ENCODE measurements at places on chromosomes 3 and 15.

DNA sequence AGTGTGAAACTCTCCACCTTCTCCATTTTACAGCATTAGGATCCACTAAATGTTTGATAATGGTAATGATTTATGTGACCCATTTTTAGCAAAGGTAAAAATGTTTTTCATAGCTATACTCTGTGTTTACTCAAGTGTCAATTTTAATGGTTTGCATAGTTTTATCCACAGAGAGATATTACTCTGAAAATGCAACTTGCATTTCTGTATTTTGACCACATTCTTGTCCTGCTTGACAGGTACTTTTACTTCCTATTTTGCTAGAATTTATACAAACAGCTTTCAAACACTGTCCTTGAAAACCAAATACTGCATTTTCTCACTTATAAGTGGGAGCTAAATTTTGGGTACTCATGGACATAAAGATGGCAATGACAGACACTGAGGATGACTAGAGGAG lies 62.9 kb downstream of the SERPINI1 start:
- no peak for DNase-seq

- DNase-seq: no peak
These were observed 80.1 kb downstream of the CCNL1 start for GRCh38 chr3:157079676-157080369.

DNA sequence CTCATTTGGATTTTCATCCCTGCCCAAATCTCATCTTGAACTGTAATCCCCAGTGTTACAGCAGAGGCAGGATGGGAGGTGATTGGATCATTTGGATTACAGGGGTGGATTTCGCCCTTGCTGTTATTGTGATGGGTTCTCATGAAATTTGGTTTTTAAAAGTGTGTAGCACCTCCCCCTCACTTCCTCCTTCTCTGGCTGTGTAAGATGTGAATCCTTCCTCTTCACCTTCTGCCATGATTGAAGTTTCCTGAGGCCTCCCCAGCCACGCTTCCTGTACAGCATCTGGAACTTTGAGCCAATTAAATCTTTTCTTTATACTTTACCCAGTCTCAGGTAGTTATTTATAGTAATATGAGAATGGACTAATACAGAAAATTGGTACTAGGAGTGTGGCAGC lies 316.8 kb downstream of the PLCL2 start:
- DNase-seq: no peak

DNA sequence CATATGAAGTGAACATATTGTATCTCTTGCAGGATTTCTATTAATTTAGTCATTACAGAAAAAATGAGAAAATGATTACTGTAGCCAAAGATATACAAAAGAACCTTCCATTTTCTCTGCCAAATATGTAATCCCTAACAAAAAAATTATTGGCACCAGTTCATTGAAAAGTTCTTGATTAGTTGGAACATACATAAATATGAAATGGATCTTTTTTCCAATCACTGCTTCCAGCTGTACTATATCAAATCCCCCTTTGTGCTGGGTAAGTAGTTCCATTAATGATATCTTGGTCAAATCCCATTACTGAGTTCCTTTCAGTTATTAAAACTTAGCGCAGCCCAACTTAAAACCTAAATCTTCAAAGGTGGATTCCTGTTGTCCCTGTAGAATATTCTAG lies 263.8 kb downstream of the SLC9A9 start:
- no peak for DNase-seq

DNA sequence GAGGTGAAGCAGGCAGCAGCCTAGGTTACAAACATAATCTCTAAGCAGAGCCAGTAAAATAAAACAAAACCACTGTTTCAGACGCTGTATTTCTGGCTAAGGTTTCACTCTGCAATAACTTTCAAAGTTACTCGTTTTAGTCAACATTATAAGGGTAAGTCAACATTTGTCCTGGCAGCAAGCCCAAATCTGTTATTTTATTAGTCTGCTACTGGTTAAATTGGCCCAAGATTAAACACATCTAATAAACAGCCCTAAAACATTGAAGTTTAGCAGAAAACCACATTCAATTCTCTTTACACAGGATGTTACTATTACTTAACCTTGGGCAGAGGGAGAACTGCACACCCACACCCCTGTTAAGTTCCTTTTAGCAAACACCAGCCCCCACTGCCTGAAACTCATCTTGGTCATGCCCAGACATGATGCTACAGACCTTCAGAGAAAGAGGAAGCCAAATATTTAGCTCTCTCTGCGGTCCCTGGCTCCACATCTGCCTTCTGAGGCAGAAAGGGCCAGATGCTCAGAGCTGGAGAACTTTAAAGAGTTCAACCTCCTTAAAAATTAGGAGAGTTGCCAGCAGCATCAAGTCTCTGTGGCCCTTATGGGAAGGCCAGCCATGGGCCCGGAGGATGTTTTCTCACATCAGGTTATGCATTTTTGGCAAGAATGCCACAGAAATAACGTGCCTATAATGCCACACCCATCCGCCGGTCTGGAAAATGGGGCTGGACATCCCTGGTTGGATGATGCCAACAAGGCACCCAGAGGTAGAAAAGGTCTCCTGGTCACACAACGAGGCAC lies 17.9 kb downstream of the ARHGEF3 start:
- DNase-seq: peak; percentile 57

DNA sequence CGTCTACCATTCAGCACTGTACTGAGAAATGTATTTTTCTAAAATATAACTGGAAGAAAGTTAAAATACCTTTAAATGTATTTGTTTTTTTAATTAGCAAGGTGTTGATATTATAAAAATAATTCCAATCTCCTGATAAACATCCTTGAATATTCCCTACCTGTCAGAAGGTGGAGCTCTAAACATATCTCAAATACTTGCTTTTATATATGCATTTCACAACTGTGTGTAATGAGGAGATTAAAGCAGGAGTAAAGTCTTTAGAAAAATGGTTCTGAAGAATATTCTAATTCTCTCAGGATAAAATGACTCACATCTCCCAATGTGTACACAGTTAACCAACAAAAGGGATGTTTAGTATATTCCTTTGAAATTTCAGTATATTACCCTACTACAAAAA lies 422.7 kb downstream of the PLCL2 start:
- no peak for DNase-seq

GRCh38 chr15:31606931-31607497 lies 280.4 kb downstream of the KLF13 start:
- no peak for DNase-seq

DNA sequence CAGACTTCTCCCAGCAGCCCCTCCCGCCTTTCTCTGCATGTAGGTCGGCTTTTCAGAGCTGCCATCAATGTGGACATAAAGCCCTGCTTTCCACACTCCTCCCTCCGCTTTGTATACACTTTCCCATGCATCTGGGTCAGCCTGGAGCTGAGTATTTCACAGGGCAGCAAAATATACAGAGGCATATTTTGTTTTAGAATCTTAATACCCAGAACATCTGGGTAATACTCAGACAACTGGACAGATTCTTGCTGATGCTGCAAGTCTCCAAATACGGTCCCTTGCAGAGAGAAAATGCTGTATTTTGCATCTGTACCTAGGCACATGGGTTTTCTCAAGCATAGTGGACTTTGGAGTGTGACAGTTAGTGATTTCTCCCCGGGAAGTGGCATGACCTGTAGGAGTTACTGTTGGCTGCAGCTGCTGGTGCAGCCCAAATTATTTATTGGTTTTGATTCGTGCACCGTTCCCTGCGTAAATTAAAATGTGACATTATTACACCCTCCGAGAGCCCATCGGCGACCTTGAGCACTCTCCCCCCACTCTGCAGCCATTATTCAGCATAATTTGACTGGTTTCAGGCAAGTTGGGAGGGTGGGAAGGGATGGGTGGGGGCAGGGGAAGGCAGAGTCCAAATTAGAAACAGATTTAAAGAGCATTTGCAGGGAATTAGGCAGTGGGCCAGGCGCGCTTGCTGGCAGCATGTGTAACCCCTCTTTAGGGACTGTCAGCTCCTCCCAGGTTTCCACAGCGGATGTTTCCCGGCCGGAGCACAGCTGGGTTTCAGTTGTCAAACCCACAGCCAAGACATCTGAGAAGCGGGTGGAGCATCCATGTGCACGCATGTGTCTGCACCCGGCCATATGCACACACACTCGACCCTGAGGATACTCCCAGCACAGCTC lies 100.8 kb downstream of the CPN2 start:
- DNase-seq: no peak

GRCh38 chr3:183774631-183775030 lies 50.7 kb downstream of the MAP6D1 start:
- no peak for DNase-seq

DNA sequence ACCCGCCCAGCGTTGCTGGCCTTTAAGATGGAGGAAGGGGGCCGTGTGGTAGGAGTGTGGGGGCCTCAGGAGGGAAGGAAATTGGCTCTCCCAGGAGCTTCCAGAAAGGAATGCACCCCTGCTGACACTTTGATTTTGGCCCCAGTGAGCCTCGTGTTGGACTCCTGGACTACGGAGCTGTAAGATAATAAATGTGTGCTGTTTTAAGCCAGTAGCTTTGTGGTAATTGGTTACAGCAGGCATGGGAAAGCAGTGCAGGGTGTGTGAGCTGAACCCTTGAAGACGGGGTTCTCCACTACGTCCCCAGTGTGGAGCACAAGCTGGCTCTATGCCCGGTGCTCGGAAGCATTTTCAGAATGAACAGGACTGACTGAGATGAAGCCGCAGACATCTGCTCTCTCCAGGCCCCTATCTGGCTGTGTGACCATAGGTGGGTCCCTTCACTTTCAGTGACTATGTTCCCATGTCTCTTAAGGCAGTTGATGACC lies 22.9 kb upstream of the CGNL1 start:
- no peak for DNase-seq

- no peak for DNase-seq
These were observed 32.8 kb downstream of the BDH1 start for GRCh38 chr3:197522881-197523441.

- DNase-seq: no peak
These were observed 71.3 kb downstream of the TMCC1 start for GRCh38 chr3:129822241-129822640.

DNA sequence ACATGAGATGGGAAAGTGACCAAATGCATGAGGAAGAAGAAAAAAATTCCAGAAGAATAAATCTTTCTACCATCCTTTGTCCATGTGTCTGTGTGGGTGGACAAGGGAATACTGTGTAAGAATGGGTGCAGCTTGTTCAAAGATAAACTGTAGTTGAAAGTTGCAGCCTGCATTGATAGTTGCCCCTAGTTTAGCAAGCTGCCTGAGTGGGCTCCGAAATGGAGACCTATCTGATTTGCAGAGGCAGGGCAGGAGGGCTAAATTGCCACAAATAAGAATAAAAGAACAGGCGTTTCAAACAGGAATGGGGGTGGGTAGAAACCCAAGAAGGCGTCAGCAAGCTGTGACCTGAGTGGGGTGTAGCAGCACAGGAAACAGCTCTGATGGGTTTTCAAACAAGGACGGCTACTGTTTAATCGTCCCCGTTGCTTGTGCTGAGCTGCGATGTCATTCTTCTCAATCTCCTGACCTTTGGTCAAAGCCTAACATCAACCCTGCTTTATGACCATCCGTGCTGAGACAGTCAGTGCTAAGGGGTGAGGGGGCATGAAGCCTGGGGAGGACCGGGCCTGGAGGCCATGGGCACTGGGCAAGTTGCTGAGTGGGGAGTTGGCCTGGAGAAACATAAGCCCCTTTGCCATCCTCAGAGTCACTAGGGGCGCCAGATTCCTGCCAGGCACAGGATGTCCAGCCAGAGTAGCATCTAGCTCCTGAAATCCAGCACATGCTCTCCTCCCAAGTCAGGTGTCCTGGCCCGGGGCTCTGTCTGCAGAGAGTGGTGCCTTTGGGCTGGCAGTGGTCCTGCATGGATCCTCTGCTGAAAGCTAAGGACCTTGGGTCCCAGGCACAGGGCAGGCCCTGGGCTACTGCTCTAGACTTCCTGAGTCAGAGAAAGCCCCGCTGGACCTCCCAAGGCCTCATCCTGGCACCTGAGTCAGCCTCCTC lies 19.2 kb upstream of the C15orf39 start:
- no peak for DNase-seq

GRCh38 chr3:120907659-120908029 lies 361 bp upstream of the STXBP5L start:
- no peak for DNase-seq

DNA sequence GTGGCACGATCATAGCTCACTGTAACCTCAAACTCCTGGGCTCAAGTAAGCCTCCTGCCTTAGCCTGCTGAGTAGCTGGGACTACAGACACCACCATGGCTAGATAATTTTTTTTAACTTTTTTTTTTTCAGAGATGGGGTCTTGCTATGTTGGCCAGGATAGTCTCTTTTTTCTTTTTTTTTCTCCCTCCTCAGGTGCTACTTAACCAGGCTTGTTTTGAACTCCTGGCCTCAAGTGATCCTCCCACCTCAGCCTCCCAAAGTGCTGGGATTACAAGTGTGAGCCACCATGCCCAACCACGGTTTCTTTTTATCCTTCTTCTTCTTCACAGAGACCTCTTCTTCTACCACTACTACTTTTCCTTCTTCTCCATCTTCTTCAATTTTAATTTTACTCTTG lies 53.8 kb upstream of the MAP4 start:
- DNase-seq: no peak

DNA sequence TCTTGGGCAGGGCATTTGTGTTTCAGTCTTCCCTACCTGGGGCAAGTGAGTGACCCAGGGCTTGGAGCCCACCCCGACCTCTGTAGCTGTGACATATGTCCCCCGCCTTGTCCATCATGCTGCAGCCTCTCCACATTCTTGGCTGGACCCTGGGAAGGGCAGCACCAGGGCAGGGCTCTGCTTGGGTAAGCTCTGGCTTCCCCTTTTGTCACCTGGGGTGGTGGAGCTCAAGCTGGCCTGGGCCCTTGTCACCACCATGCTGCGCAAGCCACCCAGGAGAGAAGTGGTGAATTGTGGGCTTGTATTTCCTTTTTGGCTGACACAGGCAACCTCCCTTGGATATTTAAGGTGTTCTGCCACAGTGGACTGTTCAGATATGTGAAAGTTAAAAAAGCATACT lies 29.3 kb downstream of the SPSB4 start:
- no peak for DNase-seq

DNA sequence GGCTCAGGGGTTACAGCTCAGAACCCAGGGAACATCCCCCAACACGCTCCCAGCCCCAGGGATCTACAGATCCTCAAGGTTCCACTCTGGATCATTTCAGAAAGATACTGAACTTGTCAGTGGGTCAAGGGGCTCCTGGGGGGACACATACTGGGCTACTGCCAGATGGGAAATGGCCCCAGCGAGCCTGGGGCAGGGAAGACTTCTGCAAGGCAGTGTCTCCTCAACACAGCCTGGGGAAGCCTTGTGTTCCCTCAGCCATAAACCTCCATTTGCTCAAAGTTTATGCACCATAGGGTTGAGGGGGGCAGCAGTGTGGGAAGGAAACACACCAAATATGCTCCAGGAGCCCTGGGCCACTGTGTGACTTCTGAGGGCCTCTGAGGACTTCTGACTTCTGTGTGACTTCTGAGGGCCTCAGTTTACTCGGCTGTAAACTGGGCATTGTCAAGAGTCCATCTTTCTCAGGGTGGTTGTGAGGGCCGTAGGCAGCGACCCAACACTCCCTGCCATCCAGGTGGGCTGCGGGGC lies 58.4 kb downstream of the IQSEC1 start:
- DNase-seq: no peak

- DNase-seq: no peak
These were observed 219.5 kb downstream of the CADPS start for GRCh38 chr3:62655691-62656063.
